ENCODE measurements at places on chromosomes 13 and 19.

DNA sequence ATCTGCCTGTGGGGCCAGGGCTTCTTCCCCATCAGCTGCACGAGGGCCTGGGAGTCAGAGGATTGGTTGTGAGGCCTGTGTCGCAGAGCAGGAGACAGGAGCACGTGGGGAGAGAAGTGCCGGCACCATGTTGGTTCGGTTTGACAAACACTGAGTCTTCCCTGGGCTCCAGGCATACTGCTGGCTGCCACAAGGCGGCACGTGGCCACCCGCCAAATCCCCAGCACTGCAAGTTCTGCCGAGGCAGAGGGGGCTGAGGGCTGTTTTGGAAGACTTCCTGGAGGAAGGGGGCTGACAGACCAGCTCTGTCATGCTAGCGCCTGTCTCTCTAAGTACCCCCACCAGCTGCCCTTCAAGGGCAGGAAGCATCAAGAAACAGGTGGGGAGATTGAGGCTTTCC lies 9.5 kb downstream of the SHANK1 start:
- no peak for DNase-seq

DNA sequence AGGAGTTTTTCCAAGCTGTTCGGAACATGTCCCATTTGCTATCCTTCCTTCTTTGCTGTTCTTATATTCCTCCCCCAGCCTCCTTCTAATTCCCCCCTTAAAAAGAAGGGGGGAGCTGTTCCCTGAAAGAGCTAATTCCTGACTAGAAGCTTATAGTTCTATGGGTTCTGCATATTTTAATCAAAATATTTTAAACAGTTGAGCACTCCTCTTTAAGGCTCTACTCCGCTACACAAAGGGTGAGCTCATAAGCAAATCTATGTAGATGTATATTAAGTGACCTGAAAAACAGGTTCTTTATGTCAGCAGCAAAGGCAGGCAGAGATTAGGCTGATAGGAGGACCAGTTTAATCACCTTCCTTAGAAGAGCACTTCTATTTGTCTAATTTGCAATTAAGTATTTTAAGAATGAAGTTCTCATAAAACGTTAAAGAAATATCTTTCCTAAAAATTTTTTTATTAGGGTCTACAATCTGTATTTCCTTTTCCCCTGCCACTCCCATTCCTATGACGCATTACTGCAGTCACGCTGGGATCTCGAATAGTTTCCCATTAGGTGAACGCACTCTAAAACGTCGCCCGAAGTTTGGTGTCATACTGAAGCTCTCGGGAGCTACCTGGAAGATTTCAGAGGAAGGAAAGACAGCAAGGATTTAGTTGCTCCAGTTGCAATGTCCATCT lies 5.2 kb downstream of the EFNB2 start:
- no peak for DNase-seq

DNA sequence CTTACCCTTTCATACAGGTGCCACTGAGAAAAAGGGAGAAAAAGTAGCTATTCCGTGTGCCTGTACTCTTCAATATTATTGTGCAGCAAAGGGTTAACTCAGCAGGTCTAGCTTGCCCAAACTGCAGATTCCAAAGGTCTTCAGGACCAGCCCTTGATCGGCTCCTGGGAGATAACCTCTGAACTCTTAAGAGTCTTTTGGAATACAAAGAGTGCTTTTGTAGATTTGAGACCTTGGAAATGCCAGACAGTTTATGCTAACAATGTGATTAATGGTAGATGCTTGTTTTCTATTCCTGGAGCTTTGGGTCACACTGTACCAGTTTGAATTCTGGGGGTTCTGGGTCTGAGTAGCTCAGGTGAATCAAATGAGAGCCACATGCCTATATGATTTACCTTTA lies 844.7 kb upstream of the MIR17HG start:
- DNase-seq = no peak

DNA sequence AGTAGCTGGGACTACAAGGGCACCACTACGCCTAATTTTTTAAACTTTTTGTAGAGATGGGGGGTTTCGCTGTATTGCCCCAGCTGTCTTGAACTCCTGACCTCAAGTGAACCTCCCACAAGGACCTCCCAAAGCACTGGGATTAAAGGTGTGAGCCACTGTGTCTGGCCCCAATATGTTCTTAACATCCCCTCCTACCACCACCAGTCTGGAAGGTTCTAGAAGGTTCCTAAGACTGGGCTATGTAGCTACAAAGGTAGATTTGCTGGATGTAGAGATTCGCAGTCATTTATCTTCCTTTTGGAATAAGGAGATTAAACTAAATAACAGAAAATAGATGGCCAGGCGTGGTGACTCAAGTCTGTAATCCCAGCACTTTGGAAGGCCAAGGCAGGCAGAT lies 5.3 kb downstream of the HSD17B14 start:
- no peak for DNase-seq

- no peak for DNase-seq
Observed at GRCh38 chr19:15371119-15371518, 8.5 kb downstream of the AKAP8 start.

- DNase-seq = no peak
Observed at GRCh38 chr13:78599645-78600279, 3.6 kb downstream of the POU4F1 start.

GRCh38 chr19:15286688-15287365 lies 45.5 kb downstream of the BRD4 start:
- no peak for DNase-seq

DNA sequence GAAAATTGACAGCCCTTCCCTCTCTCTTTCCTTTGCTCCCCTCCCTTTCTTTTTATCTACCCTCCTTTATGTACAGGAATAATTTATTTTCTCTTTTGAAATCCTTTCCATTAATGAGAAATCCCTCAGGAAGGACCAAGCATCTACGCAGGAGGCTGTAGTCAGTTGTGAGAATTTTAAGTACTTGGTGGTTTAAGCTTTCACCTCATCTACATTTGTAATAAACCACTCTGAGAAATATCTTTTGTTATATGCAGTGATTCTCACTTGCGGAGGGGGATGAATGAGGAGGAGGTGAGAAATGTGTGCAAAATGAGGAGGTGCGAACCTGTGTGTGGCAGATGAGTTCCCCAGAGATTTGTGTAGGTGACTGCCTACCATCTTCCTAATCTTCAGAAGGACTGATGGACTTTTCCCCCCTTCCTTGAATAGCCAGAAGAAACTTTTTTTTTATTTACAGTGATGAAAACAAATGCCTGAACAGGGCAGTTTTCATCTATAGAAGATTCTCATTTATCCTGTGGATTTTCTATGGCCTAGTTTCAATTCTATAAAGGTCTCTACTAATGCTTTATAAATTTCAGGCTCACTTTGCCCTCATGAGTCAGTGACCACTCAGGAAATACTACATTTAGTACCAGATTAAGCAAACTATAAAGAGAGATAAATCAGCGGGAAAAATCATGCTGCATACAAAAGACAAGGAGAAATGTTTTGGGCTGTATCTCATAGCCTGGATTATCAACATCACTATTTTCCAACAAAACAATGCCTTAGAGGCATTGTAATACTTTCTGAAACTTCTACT lies 118.3 kb downstream of the LHFPL6 start:
- no peak for DNase-seq

DNA sequence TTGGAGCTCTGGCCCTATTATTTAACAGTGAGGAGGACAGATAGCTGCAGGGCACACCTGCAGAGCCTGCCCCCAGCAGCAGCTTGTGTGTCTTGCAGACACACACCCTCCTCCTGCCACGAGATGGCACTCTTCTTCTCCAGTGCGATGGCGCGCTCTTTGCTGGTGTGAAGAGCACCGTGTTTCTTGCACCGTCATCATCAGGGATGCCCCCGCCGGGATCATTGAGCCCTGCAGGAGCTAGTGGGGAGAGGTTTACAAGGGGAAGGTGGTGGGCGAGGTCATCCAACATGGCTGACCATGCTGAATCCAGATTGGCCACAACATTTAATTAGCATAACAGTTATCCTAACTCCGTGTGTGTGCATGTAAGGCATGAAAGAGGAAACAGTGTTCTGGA lies 105.6 kb downstream of the RAB20 start:
- no peak for DNase-seq

DNA sequence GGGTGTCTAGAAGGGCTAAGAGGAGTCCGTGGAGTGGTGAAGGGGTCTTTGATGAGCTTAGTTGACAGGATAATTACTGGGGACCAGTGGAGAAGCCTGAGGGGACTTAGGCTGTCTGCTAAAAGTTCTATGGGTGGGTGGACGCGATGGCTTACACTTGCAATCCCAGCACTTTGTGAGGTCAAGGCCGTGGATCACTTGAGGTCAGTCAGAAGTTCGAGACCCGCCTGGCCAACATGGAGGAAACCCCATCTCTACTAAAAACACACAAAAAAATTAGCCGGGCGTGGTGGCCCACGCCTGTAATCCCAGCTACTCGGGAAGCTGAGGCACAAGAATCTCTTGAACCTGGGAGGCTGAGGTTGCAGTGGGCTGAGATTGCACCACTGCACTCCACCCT lies 2.8 kb upstream of the GSK3A start:
- no peak for DNase-seq

DNA sequence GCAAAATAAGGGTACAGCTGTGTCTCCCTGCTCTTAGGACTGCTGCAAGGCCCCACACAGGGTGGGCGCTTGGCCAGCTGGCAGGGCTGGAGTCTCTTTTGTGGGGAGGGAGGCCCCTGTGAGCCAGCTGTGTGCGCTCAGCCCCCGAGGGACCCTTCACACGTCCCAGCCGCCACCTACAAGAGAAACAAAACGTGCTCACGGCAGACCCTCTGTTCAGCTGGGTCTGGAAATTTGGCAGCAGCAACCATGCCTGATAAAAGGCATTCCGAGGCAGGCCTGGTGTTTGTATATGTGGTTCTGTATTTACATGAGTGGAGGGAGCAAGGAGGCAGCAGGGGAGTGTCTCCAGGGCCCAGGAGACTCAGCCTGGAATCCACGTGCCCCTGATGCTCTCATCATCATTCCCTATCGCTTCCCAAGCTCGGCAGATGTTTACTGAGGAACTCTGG lies 49.7 kb downstream of the CRTC1 start:
- DNase-seq = no peak

DNA sequence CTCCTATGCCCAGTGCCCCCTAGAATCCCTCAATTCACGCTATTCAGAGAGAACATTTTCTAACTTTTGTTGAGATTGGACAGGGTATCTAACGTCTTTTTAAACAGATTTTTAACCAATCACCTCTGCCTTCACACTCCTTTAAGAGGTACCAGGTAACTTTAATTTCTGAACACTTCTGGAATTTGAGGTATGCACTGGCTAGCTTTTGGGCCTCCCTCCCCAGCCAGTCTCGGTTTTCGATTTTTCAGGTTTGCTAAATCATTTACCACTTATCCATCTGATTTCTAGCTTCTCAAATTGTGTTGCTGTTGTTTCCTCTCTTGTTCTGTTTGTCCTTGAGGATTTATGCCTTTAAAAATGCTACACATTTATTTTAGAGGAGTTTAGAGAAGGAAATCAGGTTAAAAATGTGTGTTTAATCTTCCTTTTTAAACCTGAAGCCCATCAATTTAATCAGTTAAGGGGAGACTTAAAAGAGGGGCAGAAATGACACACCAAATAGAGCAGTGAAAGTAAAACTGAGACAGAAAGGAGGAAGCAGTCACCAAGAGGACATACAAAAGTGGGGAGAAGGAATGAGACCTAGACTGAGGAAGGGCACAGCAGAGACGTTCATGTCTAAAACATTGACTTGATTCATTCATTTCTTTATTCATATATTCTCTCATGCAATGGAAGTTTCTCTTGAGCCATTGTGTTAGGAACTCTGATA lies 139.6 kb upstream of the HTR2A start:
- DNase-seq = no peak

DNA sequence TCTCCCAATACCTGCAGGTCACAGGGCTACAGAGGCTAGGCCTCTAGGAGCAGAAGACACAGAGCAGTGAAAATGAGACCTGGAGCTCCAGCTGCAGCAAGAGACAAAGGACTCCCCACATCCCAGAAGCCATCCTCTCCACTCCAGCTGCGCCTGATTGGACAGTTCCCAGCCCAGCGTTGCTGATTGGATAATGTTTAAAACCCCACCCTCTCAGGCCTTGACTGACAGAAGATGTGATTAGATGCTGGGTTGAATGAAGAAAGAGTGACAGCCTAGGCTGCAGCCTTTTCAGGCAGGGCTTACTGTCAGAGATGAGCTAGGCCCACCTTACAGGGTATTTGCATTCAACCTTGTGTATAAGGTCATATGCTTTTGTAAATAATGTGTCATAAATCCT lies 59.4 kb downstream of the ZNF708 start:
- DNase-seq = no peak

DNA sequence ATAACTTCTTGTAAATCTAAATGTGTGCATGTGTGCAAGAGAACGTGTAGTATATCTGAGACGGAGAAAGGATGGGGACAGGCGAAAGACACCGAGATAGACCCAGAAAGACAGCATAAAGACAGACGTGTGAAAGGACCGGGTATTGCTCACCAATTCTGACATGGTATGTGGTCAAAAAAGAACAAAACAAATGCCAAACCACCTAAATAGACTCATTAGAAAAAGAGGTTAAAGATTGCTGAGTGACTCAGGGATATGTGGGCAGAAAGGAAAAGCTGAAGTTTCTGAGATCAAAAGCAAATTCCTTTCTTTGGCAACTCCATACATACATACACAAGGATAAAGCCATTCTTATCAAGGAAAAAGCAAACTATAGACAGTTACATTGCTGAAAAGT lies 179.7 kb upstream of the TSC22D1 start:
- DNase-seq = no peak

DNA sequence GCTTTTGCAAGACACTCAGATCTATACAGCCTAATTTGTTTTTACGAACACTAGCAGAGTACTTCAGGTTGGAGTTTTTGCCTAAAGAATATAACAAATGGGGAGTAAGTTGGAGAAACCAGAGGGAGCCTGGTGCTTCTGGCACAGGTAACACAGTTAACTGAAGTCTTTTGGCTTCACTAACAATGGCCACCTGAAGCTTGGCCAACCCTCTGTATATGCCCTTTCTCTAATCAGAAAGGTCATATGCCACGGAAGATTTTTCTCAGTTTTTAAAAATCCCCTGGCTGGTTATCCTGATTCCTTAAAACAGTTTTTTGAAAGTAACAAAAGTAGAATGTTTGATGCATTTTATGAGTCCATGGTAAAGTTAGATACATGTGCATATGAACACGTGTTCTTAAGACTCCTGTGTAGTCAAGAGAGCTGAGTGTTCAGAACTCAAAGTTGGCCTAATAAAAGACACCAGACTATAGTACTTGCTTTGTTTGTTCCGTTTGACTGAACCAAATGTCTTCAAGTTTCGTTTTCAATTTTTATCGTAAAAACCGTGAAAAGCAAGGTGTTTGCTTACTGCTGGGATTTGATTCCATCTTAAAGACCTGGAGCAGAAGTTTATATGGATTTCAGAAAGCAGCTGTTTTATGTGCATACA lies 137.5 kb downstream of the KCNRG start:
- DNase-seq = no peak

GRCh38 chr13:20354722-20355121 lies 122.6 kb upstream of the GJB6 start:
- DNase-seq = no peak

GRCh38 chr13:111485491-111486250 lies 165.2 kb downstream of the TEX29 start:
- DNase-seq = no peak

DNA sequence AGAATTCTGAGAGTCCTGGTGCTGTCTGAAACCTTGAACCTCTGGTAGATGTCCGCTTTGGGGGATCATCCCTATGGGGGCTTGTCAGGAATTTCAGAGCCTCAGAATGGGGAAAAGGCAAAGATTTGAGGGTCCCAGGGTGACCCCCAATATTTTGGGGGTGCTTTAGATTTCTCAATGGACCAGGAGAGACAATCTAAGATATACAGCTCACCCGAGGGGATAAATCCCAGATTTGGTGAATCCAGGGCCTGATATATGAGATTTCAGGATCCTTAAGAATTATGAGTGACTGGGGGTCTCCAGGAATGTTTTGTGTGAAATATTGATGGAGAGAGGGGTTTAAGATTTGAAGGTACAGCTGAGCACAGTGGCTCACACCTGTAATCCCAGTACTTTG lies 3.3 kb downstream of the CAPN12 start:
- DNase-seq = no peak

All from cerebellar nuclear complex (tissue), 1 donor.